Stimulated activated CD8-positive, alpha-beta memory T cell treated with anti-CD3 and anti-CD28 coated beads, Interleukin-4, amount 100 ng/mL, for 1 hour (primary cell): ENCODE measurements at places on chromosomes 13 and 19.
A peak's percentile ranks its signal among the peaks of the same experiment; 100 is the strongest.

DNA sequence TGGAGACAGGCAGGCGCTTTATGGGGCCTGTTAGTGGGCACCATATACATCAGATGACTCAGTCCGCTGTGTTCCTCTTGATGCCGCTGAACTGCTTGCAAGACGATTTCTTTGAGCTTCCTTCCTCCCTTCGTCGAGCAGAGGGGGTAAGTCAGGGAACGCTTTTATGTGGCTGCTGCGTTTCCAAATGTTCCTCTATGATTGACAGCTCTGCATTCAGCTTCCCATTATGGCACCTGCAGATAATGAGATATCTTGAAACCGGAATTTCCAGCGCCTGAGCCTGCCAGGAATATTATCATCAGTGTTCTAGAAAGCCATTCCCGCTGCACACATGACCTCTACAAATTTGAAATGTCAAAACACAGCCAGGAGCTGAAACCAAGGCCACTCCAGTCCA lies 257.0 kb downstream of the TSHZ3 start:
- DNase-seq, result no peak

- no peak for DNase-seq
Observed at GRCh38 chr13:59790626-59791025, 373.1 kb downstream of the DIAPH3 start.

- peak; percentile 63 for DNase-seq
Observed at GRCh38 chr19:47391510-47392223, 27.7 kb downstream of the MEIS3 start.

DNA sequence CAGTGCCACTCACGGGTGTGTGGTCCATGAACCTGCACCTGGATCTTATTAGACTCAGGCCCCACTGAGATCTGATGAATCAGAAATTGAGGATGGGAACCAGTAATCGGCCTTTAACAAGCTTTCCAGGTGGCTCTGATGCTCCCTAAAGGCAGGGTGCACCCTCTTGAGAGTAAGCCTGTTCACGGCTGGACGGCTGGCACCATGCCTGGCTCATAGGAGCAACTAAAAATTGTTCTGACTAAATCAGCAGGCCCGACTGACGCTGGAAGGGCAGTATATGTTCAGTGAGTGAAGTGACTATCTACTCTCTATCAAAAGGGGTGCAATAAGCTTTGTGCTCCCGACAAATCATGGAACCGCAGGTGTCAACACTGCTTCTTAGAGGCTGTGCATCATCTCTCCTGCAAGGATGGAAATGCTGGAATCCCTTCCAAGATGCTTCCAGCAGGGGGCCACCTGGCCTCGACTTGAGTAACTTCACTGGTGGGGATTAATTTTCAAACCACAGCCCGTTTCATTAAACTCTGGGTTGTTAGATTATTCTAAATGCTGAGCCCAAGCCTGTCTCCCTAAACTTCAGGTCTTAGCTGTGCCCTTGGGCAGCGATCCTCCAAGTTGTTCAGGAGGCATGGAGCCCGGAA lies 28.4 kb downstream of the TMTC4 start:
- DNase-seq, result no peak

GRCh38 chr13:29743201-29743786 lies 107.1 kb downstream of the UBL3 start:
- no peak for DNase-seq
